ENCODE measurements at places on chromosomes 12 and 14.

DNA sequence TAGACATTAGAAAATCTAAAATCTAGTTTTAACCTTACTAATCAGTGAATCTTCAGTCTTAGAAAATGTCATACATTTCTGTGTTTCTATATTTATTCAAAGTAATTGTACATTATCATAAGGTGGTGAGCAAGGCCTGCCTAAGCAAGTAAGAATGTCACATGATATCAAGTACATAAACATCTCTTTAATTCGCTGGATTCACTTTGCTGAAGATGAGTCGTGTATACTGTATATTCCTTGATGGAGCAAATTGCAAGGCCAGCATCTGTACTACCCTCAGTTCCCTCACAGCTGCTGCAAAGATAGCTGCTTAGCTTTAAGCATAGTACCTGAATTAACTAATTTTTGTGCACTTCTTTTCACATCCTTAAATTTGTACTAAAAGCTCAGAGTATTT is 8.5 kb upstream of the AK7 start:
- no peak for DNase-seq

GRCh38 chr14:100332797-100333196 is 9.7 kb downstream of the SLC25A47 start:
- DNase-seq = no peak

DNA sequence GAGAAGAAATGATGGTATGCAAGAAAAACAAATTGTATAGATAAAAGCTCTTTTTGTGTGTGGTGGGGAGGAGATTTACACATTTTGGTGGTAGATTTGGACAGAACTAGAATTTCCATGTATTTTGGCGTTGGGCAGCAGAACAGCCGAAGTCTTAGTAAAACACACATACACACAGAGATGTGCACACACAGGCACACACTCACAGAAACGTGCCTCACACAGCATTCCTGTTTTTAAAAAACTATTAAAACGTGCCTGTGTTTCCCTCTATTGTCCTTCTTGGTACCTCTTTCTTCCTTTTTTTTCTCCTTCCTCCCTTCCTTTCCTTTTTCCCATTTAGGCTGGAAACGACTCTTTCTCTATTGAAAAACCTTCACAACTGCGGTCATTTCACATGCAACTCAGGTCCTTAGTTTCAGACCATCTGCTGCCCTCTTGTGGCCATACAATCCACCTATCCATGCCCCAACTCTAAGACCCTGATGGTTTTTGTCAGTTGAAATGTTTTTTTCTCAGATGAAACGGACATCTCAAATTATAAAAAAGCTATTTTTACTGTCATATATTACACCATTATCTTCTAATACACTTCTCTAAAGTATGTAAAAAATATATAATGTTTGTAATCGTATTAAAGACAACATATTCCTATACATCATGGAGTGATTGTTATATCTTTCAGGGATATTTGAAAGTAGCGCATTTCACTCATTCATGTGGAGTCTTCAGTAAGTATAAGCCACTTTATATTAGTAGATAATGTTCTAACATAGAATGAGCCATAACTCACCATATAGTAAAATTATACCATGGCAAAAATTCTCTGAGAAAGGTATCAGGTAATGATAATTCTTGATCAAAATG is 386.7 kb upstream of the NOVA1 start:
- DNase-seq = no peak

DNA sequence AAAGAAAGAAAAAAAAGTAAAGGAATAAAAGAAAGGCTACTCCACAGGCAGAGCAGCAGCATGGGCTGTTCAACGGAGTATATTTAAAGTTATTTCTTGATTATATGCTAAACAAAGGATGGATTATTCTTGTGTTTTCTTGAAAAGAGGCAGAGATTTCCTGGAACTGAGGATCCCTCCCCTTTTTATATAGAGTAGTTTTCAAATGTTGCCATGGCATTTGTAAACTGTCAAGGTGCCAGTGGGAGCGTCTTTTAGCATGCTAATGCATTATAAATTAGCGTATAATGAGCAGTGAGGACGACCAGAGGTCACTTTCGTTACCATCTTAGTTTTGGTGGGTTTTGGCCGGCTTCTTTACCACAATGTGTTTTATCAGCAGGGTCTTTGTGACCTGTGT is 383.0 kb downstream of the PCNX1 start:
- DNase-seq = no peak

- no peak for DNase-seq
Observed at GRCh38 chr12:18970603-18971002, 158.9 kb upstream of the PLEKHA5 start.

DNA sequence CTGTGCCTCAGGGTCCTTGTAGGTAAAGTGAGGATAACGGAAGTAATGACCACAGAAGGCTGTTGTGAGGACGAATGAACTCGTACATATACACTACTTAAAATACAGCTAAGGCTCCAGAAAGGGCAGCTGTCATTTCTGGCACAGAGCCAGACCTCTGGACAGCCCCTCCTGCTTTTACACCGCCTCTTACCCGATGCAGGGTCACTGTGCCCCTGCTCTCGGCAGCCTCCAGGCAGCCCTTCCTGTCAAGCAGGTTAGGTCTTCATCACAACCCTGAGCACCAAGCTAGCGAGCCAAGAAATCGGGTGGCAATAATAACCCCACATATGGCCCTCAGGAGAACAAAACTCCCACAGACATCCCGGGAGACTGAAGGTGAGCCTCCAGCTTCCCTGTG is 8.5 kb downstream of the TMEM229B start:
- DNase-seq = no peak

DNA sequence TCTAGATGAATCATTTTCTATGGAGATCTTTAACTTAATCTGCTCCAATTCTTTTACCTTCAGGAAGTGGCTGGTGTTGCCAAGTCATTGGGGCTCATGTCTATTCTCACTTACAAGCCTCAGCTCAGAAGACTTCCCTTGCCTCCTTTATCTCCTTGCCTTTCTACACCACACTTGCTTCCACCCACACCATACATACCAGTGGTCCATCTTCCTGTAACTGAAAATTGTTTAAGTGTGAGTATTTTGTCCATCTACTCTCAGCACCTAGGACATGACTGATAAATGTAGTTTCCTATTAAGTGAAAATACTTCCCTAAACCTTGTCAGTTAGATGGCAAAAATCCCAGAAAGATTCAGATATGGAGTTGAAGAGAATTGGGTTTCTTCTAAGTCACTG is 199.7 kb upstream of the CPNE8 start:
- DNase-seq = no peak

DNA sequence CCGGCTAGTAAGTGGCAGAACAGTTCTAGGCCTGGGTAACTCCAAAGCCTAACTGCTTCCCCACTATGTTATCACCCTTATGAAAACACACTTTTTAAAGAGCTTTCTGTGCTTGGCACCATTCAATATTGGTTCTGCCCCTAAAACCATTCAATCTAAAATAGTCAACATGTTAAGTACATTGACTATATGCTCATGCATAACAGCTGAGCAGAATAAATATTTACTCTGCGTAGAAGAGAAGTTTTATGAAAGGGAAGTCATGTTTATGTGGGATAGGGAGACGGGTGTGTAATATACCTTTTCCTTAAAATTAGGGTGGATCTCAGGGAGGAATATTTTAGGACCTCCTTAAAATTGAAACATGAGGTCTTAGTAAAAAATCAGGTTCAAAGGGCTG is 80.5 kb downstream of the SAMD4A start:
- DNase-seq = no peak

- no peak for DNase-seq
Observed at GRCh38 chr12:121239351-121240061, 29.6 kb downstream of the P2RX4 start.

DNA sequence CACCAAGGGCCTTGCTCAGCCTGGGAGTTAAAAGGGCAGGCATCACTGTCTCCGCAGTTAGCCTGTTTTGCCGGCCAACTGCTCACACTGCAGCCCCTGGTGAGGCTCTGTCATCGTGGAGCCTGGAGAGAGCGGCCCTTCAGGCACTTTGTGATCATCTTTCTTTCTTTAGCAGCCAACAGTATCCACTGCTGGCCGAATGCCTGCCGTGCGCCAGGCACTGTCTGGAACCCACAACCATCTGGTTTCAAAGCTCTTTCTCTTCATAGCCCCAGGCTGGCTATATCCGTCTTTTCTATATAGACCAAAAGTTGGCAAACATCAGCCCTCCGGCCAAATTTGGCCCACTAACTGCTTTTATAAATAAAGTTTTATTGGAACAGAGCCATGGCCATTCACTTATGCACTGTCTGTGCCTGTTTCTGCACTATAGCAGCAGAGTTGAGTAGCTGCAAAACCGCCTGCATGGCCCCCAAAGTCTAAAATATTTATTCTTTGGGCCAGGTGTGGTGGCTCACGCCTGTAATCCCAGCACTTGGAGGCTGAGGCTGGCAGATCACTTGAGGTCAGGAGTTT is 29.5 kb downstream of the SLC8B1 start:
- no peak for DNase-seq

DNA sequence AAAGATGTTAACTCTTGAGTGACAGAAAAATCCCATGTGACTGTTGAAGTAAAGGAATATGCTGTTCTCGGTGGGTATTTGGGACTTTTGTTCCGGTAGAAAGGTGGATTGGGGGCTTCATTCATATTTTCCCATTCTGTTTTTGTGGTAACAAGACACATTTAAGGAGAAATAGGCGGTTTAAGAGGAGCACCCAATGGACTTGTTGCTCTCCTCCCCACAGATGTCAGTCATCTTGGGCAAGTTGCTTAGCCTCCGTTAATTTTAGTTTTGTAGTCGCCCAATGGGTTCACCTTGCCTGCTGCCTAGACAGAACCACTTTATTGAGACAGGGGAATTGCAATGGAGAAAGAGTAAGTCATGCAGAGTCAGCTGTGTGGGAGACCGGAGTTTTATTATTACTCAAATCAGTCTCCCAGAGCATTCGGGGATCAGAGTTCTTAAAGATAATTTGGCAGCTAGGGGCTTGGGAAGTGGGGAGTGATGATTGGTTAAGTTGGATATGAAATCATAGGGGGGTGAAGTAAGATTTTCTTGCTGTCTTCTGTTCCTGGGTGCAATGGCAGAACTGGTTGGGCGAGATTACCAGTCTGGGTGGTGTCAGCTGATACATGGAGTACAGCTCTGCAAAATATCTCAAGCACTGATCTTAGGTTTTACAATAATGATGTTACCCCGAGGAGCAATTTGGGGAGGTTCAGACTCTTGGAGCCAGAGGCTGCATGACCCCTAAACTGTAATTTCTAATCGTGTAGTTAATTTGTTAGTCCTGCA is 50.3 kb downstream of the SLC38A1 start:
- DNase-seq = no peak

DNA sequence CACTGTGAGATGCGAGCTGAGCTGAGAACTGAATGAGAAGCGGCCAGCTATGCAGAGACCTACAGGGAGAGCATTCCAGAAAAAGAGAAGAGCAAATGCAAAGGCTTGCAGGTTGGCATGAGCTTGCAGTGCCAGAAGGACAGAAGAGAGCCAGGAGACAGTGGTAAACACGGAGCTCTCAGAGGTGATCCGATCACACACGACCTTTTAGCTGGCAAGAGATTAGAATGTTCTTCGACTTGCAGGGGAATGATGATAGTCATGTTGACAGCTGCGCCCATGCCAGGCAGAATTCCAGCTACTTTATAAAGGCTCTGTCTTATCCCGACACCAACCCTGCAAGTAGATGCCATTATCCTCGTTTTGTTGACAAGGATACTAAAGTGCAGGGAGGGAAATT is 256.8 kb downstream of the VRK1 start:
- DNase-seq = no peak

GRCh38 chr14:63011623-63012022 is 33.6 kb downstream of the KCNH5 start:
- DNase-seq = no peak

DNA sequence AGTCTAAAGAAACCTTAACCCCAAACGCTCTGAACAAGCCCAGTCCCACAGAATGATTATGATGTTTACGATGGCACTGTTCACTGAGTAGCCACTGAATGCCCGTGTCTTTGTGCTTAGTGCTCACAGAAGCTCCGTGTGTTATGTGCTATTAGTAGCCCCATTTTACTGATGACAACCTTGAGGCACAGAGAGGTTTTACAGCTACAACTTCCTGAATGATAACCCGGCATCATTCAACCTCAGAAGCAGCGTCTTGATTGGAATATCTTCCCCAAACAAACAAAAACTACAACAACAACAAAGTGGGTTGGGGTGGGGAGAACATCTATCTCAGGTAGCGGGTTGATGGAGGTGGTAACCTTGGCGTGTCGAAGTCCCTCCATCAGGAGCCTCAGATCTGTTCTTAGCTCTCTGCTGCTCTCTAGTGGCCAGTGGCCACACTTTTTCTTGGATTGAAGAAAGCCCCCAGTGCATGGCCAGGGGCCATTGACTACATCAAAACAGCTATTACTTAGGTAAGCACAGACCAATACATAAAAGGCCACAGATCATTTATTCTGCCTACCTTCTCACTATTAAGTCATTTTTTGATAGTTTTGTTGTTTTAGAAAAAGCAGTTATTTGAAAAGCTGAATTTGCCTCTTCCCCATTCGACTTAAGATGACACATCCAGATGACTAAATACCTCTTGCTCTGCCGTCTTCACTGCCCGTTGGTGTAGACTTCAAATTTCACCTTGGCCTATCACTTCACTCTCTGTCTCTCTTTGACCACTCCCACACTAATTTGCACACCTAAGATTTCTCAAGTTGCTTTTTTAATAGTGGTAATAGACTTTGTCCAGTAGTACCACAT is 376.9 kb downstream of the GALC start:
- no peak for DNase-seq

GRCh38 chr14:78512021-78512420 is 341.8 kb downstream of the NRXN3 start:
- no peak for DNase-seq

- no peak for DNase-seq
Observed at GRCh38 chr12:58441483-58441882, 478.8 kb downstream of the LRIG3 start.

- no peak for DNase-seq
Observed at GRCh38 chr14:97377550-97377949, 580.4 kb downstream of the VRK1 start.

DNA sequence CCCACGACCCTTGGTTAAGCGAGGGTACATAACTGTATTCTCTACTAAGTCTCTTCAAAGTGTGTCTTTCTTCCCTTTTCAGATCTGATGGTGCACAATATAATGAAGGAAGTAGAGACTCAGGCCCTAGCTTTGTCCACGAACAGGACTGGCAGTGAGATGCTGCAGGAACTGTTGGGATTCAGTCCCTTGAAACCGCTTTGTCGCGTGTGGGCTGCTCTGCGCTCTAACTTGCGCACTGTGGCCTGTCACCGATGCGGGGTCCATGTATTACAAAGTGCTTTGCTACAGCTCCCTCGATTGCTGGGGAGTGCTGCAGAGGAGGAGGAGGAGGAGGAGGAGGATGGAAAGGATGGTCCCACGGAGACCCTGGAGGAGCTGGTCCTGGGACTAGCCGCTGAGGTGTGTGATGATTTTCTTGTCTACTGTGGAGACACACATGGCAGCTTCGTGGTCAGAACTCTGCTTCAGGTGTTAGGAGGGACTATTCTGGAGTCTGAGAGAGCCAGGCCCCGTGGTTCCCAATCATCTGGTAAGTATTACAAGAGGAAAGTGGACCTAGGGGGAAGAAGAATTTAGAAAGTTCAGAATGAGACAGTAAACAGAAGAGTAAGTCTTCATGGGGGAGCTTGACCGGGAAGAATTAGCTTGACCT is 803 bp downstream of the NOP9 start:
- DNase-seq = no peak

All from activated effector memory CD4-positive, alpha-beta T cell treated with Interleukin-2 at 50 U/mL for 16 hours (primary cell).